Nasal cavity respiratory epithelium epithelial cell of viscerocranial mucosa (primary cell): ENCODE measurements at places on chromosomes 16 and 17. TPM values are rescaled to one million over a fixed set of nuclear protein-coding genes. Genes with fewer than 3 reads are reported as not detected.

HS3ST4 gene
- total RNA-seq: not detected in 2 replicates

PRSS22 gene
- total RNA-seq: 7.5 and 54.4 TPM in 2 replicates

KRTAP4-5 gene
- not detected in 2 replicates for total RNA-seq

CD300A gene
- total RNA-seq: 0.07 TPM in 1 of 2 replicates, not detected in the other

HSBP1 gene
- 64.6 and 88.8 TPM in 2 replicates for total RNA-seq

UTS2R gene
- total RNA-seq: not detected in 2 replicates

TCAP gene
- total RNA-seq: under 0.01 and 0.36 TPM in 2 replicates

PNMT gene
- total RNA-seq: not detected in 2 replicates

KRTAP1-5 gene
- total RNA-seq: not detected in 2 replicates

TP53TG3F gene
- total RNA-seq: not detected in 2 replicates

TAX1BP3 gene
- 150 and 163 TPM in 2 replicates for total RNA-seq

GAST gene
- total RNA-seq: 1.0 TPM in 1 of 2 replicates, not detected in the other
